A549 (cell line): ENCODE measurements at places on chromosomes 7 and 10.

GRCh38 chr10:6024334-6024682 is 37.9 kb downstream of the IL2RA start:
- DNase-seq: no peak

GRCh38 chr7:26550492-26550891 is 258.8 kb downstream of the SNX10 start:
- DNase-seq: no peak

DNA sequence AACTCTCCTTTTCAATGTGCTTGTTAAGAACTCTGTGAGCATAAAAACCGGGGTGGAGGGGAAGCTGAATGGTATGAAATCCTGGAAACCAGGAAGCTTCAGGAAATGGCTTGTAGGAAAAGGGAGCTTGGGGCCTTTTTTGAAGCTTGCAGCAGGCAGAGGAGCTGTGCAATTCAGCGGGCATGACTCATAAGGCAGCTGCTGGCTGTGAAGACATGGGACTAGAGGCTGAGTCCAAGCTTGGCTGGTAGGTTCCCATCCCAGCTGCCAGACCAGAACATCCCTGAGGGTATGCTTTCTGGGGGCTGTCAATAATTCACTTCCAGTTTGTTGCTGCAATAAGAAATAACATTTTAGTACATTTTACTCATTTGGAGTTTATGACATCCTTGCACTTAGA is 36.8 kb upstream of the CDC14C start:
- DNase-seq: no peak

GRCh38 chr10:99330347-99330924 is 1.3 kb downstream of the CNNM1 start:
- no peak for DNase-seq

DNA sequence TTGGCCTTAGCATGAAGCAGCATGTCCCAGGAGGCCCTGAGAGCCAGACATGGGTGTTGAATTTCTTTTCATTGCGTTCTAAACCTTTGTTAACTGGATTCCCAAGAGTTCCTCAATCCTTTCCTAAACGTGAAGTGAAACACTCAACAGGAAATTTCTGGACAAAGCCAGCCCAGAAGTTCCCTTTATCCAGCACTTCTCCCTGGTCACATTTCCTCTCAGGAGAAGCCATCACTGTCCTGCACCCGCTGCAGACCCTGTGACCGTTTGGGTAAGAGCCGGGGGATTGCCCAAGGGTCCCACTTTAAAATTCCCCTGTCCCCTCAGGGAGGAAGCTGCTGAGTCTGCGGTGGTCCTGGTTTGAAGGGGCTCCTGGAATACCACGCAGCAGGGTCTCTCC is 88.0 kb upstream of the ZPBP start:
- DNase-seq: no peak

- no peak for DNase-seq
Observed at GRCh38 chr7:122046402-122046801, 97.6 kb downstream of the AASS start.

- DNase-seq: no peak
Observed at GRCh38 chr7:45967591-45968157, 46.6 kb upstream of the IGFBP3 start.

- no peak for DNase-seq
Observed at GRCh38 chr7:112108981-112109380, 97.2 kb downstream of the DOCK4 start.

DNA sequence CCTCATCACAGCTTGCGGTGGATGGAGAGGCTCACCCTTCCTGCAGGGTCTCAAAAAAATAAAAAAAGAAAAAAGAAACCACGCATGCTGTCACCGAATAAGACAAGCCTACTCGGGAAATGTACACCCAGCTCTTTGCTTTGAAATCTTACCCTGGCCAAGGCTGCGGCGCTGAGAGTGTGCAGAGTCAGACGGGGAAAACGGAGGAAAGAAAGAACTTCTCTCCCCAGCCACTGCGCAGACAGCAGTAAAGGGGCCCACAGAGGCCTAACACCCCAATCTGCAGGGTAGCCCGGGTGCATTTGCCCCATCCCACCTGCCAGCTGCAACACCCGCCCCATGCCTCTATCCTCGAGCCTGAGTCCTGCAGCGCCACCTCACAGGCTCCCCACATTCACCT is 14.8 kb downstream of the SLIT1 start:
- no peak for DNase-seq

DNA sequence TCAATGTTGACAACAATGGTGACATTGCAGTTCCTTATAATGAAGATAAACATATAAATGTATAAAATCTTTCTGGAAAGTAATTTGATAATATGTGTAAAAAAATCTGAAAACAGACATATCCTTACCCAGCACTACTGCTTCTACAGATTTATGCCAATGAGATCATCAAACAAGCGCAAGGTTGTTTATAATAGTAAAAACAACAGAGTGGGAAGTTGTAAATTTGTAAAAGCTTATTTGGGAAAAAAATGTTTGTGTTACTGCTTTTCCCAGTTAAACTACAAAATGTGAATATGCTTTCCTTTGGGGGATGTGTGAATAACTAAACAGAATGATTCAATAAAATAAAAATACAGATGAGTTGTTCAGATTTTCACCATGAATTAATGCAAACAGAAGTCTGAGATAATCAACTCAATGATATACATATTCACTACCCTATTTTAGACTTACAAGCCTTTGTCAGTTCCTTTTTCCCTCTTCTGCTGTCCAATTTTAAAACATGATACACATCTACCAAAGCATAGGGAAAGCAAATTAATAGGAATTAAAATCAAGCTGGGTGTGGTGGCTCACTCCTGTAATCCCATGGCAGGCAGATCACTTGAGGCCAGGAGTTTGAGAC is 82.1 kb downstream of the USP6NL start:
- DNase-seq: no peak

- DNase-seq: no peak
Observed at GRCh38 chr7:91504919-91505318, 240.7 kb downstream of the FZD1 start.
